ENCODE measurements at places on chromosomes 12 and 14.

GRCh38 chr12:39771456-39771855 is 151.9 kb upstream of the ABCD2 start:
- DNase-seq = no peak

- DNase-seq = no peak
Observed at GRCh38 chr14:48748151-48748675, 838.0 kb downstream of the RPS29 start.

GRCh38 chr12:132888852-132889251 is 1.4 kb upstream of the CHFR start:
- DNase-seq = no peak

- DNase-seq = no peak
Observed at GRCh38 chr12:53754633-53755264, 3.0 kb upstream of the CISTR start.

- no peak for DNase-seq
Observed at GRCh38 chr12:103930787-103931735, 851 bp downstream of the HSP90B1 start.

GRCh38 chr14:90547968-90548367 is 151.1 kb downstream of the CALM1 start:
- DNase-seq = no peak

DNA sequence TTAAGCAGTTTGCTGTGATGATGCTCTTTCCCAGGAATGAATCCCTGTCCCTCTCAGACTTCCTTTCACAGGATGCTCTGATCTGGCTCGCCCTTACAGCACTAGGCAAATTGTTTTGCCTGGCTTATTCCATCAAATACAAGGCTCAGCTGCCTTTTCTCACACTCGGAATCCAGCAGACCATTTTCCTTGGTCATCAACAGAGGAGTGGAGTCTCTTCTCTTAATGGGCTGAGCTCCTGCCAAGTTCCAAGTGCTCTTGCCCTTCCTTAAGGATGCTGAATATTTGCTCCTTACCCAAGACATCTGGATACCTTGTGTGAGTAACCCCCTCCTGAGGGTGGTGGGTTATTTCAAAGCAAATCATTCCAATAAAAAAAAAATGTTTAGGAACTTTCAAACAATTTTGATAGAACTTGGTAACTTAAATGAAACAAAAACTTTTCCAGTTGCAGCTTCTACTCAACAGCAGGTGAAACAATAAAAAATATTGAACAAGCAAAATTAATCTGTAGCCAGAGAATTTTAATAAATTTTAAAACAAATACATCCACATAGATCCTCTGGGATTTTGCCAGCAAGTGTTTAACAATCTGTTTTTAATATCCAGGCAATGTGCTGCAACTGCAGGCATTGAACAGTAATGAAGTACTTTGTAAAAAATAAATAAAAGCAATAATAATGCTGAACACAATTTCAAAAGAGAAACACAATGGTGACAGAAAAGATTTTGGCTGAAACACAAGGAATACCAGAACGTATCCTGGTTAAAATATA is 264.0 kb upstream of the FAR2 start:
- DNase-seq = no peak

- no peak for DNase-seq
Observed at GRCh38 chr12:101578417-101578816, 16.4 kb upstream of the MYBPC1 start.

- DNase-seq = no peak
Observed at GRCh38 chr12:96053476-96054243, 18.3 kb upstream of the LTA4H start.

DNA sequence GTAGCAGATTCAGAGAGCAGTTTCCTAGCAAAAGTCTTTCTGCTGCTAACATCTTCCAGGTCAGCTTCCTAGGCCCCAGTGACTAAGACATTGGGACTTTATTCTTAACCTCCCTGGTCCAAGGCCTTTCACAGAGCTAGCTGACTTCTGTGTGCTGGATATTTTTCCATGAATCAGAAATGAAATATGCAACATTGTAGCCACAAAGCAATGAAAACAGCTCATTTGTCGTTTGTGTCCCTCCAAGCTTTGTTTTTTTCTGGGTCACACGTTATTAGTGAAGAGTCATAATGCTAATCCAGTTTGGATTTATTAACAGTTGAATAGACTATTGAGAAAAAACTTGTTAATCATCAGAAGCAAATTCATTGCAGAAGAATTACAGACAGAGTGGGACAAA is 82.4 kb downstream of the ARF6 start:
- DNase-seq = no peak

GRCh38 chr14:64681796-64682710 is 22.2 kb upstream of the PLEKHG3 start:
- DNase-seq = no peak

DNA sequence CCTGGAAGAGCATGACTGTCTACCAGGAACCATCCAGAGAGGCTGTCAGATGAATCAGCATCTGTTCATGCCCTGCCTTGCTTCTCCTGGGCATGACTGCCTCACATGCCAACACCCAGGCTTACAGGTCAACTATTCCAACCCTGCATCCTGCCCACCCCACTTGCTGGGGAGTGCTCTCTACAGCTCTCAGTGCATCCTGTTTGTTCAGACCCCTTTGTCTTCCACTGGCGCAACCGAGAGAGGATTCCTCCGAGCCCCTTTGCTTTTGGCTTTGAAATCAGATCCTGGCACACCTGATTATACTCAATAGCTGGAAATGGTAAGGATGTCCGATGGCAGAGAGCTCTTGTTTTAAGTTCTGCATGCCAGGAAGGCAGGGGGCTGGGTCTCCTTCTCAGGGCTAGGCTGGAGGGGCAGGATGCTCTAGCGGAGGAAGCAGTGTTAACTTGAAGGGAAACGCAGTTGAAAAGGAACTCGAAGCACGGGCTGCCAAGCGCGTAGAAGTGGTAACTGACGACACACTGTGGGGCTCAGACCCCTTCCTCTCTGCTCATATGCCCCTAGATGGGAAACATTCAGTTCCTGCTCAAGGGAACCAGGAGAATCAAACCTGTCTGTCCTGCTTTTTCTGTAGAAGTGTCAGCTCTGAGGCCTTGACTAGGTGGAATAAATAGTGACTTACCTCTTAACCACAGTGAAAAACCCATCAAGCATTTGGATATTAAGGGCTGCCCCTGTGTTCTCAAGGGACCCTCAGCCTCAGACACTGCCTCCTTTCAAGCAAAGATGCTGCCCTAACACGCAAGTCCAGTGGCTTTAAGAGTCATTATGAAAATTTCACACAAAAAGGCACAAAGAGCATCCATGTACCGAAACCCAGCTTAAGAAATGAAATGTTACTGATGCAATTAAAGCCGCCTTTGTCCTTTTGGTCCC is 297.5 kb downstream of the ZFP36L1 start:
- DNase-seq = no peak

DNA sequence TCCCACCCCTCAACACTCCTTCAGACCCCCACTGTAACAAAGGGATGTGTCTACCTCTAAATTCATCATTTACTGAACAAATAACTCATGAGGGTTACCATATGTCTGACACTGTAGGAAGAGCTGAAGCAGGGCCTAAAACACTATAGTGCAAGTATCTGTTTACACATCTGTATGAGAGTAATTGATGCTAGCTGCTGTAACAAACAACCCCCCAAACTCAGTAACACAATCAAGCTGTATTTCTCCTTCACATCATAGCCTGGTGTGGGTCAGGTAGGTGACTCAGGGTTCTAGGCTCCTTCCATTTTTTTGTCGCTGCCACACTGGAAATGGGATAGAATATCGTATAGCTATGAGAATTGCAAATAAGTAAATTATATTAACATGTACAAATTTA is 65.0 kb downstream of the KICS2 start:
- DNase-seq = no peak

DNA sequence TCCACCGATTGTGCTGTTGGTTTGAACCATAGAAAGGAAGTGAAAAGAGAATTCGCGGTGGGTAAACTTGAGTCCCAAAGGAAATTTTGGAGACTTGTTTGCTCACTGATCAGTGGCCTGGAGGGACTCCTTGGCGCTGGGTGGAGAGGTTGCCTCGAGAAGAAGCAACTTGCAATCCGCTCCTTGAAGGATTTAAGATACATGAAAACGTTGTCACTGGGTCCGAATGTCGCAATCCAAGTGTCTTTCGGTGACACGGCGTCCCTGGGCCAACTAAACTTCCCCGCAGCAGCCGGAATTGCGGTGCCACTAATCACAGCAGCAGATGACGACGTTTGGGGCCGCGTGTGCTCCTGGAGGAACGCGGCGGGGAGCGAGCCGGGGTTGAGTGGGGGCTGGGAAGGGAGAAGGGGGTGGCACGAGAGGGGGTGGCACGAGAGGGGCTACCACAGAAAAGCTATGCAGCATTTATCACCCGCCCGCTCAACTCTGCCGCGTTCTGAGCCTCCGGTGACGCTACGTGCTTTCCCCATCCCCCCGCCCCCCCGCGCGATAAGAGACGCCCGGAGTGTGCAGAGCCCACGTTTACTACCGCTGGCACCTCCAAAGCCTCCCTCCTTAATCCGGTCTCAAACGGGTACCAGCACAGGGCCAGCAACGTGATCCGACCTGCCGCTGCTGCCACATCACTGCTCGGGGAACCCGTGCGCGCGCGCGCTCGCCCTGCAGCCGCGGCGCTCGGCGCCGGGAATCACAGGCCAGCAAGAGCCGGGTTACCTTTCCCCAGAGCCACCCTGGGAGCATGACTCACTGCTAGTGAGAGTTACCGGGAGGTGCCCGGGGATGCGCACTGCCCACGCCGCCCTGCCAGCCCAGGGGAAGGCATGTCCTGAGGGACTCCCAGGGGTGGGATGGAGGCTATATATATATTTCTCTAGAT is 833 bp upstream of the BHLHE41 start:
- no peak for DNase-seq

- no peak for DNase-seq
Observed at GRCh38 chr14:99735189-99736135, 51.4 kb downstream of the CYP46A1 start.

DNA sequence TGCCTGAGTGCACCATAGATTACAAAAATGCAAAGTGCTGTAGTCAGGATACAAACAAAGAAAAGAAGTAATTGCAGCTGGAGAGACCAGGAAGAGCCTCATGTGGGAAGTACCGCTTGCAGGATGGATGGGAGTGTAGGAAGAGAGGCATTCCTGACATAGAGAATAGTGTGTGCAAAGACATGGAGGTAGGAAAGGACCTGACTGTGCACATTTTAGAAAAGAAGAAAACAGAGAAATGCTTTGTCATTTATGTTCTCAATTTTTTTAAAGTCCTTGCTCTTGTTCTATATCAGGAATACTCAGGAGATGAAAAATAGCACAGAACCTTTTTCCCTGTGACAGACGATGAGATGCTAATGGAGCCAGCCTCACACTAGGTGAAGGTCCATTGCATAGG is 358.7 kb upstream of the TMPO start:
- DNase-seq = no peak

GRCh38 chr12:4106621-4107020 is 166.9 kb upstream of the CCND2 start:
- no peak for DNase-seq

DNA sequence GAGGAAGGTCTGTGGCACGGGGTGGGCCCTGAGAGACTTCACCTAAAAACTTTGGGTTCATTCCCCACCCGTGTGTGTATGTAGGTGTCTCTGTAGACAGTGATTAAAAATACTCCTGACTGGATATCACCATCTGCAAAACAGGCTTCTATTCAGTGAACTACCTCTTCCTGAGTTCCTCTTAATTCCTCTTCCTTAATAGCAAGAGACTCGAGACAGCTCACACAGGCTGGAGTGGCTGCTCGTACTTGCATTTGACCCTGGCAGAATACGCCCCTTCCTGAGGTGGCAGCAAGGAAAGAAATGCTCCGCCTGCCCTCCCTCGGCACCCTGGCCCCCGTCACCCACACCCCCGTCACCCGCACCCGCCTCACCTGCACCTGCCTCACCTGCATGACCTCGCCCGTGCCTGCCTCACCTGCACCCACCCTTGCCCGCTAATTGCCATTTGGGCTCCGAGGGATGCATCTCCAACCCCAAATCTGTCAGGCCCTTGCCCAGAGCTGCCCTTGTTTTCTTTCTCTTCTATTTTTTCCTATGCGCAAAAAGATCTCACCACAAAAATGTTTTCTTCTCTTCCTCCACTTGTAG is 90.0 kb downstream of the FBXL14 start:
- no peak for DNase-seq

GRCh38 chr14:23028799-23029198 is 5.9 kb downstream of the PSMB5 start:
- DNase-seq = no peak

GRCh38 chr12:953776-954175 is 4.3 kb upstream of the RAD52 start:
- DNase-seq = no peak

DNA sequence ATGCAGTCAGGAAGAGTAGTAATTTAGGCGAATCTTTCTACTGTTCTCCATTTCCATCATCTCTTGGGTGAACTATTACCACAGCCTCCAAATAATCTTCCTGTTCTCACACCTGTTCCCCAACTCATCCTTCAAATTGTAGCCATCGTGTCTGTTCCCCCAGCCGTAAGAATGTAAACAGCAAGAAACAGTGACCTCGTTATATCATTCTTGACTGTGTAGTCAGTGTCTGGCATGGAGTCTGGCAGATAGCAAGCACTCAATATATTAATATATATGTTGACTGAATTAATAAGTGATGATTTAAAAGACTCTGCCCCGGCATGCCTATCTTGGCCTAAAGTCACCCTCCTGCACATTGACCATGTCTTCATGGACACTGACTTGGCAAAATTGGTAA is 20.3 kb downstream of the PDE6H start:
- DNase-seq = no peak

GRCh38 chr14:77158882-77159255 is 17.3 kb upstream of the ZDHHC22 start:
- no peak for DNase-seq

DNA sequence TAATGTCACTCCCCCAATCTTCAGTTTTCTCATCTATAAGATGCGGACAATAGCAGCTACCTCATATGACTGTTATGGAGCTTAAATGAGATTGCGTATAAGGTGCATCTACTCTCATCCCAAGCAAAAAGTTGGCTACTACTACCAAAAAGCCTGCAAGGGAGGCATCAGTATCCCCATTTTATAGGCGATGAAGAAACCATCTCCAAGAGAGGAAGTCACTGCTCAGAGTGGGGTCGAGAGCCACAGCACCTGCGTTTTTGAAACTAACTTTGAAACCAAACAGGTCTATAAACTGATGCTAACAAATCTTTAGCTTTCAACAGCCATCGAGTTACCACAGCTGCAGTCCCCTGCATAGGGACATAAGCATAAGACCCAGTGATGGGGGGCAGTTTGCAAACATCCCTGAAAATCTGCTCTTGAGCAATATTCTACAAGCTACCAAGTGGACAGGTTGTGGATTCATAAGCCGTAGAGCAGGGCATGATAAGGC is 3.5 kb downstream of the GCN1 start:
- no peak for DNase-seq

GRCh38 chr12:69484428-69484827 is 14.2 kb downstream of the FRS2 start:
- no peak for DNase-seq

Measured in stimulated activated CD8-positive, alpha-beta memory T cell treated with anti-CD3 and anti-CD28 coated beads, Interleukin-4, amount 100 ng/mL, for 1 hour (primary cell).